ENCODE measurements at places on chromosomes 13 and 19. TPM values are rescaled to one million over a fixed set of nuclear protein-coding genes. Genes with fewer than 3 reads are reported as not detected.

The ADGRE3 gene
- 0.17 TPM for total RNA-seq

The CYP2B6 gene
- not detected for total RNA-seq

The IFNL1 gene
- total RNA-seq = not detected

The F2RL3 gene
- 1.1 TPM for total RNA-seq

The CAPN12 gene
- 28.6 TPM for total RNA-seq

The UBE2L5 gene
- 0.57 TPM for total RNA-seq

The VSIG10L gene
- total RNA-seq = 1.7 TPM

The LILRA1 gene
- total RNA-seq = not detected

The LIM2 gene
- total RNA-seq = not detected

The LSR gene
- total RNA-seq = 46.5 TPM

The ELSPBP1 gene
- not detected for total RNA-seq

The CGB5 gene
- not detected for total RNA-seq

The TJP3 gene
- total RNA-seq = 2.0 TPM

The GFY gene
- total RNA-seq = not detected

The ADGRE2 gene
- total RNA-seq = 0.89 TPM

The TMEM143 gene
- total RNA-seq = 30.0 TPM

The EFNB2 gene
- 1.00 TPM for total RNA-seq

The ERICH4 gene
- total RNA-seq = not detected

The XPO4 gene
- 30.6 TPM for total RNA-seq

The BEST2 gene
- total RNA-seq = not detected

The POMP gene
- 28.7 TPM for total RNA-seq

The MADCAM1 gene
- total RNA-seq = 2.5 TPM

The ZNF577 gene
- 27.9 TPM for total RNA-seq

The IRGC gene
- total RNA-seq = not detected

The WDR87 gene
- total RNA-seq = 0.07 TPM

The C19orf67 gene
- not detected for total RNA-seq

The ZNF835 gene
- 10.1 TPM for total RNA-seq

The TIMM29 gene
- total RNA-seq = 24.2 TPM

The METTL21C gene
- total RNA-seq = not detected

The PEAK3 gene
- 0.90 TPM for total RNA-seq

The IL27RA gene
- total RNA-seq = 38.6 TPM

The TPTE2 gene
- total RNA-seq = not detected

The CASP14 gene
- total RNA-seq = not detected

The OR10H1 gene
- 0.07 TPM for total RNA-seq

The KLK4 gene
- total RNA-seq = 0.52 TPM

The YJU2 gene
- total RNA-seq = 40.3 TPM

The DCT gene
- total RNA-seq = 0.10 TPM
